ENCODE measurements at places on chromosomes 6 and 20. TPM values are rescaled to one million over a fixed set of nuclear protein-coding genes. Genes with fewer than 3 reads are reported as not detected.

The SLC22A7 gene
- not detected for total RNA-seq

The DUSP15 gene
- total RNA-seq, result 3.2 TPM

The C2 gene
- total RNA-seq, result 2.9 TPM

The STMND1 gene
- not detected for total RNA-seq

The BEND6 gene
- total RNA-seq, result 21.4 TPM

DNA sequence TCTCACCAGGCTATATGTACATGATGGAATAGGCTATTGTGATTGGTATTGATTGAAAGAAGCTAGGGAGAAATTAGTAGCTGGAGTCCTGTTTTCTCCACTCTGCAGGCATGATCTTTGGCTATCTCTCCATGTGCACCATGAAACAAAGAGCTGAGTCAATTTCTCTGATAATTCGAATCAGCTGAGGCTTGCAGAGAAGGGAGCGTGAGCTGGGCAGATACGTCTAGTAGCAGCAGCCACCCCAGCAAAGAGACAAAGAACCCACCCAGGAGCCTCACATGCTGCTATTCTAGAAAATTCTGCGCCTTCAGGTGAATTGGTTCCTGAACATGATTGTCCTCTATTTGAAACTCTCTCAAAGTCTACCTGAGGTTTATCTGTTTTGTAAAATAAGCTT, 6.9 kb upstream of the SGK1 start:
- no peak for DNase-seq

DNA sequence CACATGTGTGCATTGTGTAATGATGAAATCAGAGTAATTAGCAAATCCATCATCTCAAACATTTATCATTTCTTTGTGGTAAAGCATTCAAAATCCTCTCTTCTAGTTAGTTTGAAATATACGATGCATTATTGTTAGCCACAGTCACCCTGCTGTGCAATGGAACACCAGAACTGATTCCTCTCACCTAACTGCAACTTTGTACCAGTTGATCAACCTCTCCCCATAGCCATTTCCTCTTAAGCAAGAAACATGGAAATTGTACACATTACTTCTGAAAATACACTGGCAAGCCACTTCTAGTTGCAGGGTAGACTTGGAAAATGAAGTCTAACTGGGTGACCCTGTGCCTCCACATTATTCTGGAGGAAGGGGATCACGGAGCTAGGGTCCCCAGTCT, 58.1 kb upstream of the ESR1 start:
- no peak for DNase-seq

GRCh38 chr6:137722749-137723272, 144.2 kb upstream of the TNFAIP3 start:
- no peak for DNase-seq

DNA sequence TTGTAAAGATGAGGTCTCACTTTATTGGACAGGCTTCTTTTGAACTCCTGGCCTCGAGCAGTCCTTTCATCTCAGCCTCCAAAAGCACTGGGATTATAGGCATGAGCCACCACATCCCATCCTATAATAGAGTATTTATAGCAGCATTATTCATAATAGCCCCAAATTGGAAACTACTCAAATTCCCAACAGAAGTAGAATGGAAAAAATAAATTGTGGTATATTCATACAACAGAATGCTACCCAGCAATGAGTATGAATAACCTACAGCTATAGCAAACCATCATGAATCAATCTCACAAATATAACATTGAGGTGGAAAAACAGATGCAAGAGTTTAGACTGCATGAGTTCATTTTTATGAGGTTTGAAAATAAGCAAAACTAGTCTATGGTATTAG, 84.8 kb upstream of the BTBD3 start:
- peak; percentile 35 for DNase-seq

DNA sequence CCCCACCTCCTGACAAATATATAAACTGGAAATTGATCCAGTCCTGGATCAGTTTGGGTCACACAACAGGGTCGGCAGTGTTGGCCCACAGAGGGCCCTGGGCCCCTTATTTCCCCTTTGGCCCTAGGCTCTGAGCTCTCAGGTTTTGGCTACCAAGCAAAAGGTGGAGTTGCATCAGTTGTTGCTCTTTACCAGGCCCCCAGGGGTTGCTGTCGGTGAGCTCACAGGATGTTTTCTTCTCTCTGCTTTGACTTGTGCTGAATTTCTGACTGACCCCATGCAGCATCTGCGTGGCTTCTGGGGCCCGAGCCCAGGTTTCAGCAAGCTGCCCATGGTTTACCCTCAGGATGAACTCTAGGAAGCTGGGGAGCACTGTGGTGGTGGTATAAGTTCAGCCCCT, 44.6 kb downstream of the PPARD start:
- no peak for DNase-seq

GRCh38 chr6:42783876-42784642, 2.2 kb downstream of the BICRAL start:
- no peak for DNase-seq

GRCh38 chr6:130851026-130851425, 23.8 kb downstream of the SMLR1 start:
- DNase-seq, result no peak

DNA sequence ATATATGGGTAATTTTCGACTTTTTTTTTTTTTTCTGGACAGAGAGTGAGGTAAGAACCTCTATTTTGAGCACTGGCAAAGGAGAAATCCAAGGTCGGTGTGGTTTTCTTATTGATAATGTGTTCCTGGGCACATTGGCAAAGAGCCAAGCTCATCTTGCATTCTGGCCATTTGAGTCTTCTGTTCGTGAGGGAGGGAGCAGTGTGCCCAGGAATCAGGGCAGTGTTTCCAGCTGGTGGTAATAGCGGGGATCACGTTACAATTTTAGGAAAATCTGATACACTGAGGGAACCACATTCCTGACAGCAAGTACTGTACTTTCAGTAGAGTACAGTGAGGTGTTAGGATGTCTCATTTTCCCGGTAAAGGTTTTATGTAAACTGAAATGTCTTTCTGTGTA, 442.3 kb upstream of the MAP3K7 start:
- no peak for DNase-seq

DNA sequence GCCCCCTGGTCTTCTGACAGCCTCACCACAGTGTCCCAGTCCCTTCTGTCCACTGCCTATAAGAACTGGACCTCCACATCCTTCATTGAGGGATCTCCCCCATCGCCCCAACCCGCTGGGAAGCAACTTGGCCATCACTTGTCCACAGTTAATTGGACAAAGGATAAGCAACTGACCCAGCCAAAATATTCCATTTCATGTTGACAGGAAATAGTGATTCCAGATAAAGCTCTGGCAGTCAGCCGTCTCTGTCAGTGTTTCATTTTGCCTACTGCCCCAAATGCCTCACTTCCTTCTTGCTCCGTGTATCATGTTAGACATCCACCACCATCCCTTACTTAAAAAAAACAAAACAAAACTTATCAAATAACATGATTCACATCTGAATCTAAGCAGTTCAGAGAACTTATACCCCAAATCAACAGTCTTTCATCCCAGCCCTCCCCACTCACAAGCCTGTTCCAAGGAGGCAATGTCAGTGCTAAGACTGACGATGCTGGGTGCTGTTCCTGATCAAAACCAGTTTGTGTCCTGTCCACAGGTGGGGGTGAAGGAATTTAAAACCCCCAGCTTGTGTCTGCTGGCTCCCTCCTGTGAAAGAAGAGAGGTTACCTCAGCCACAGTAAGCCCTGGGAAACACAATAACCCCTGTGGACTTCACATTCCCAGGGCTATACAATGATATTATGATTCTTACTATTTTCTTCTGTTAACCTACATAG, 162.5 kb downstream of the WDR27 start:
- peak; percentile 31 for DNase-seq

DNA sequence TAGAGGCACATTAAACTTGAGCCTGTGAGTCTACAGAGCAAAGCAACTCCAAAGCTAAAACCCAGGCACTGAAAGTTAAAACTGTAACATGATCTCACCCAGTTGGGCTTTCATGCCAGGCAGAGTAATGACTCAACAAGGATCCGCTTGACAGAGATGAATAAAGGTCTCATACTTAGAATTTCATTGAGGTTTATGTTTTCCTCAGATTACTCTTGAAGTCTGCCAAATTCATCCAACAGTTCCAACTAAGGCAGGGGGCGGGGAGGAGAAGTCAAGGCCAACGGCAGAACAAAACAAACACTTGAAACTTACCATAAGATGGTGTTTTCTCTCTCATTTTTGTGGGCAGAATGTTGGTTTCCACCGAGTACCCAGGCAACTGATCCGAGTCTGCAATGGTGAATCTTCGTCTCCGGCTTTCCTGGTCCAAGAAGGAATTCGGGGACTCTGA, 54.0 kb upstream of the IPCEF1 start:
- peak; percentile 100 for DNase-seq

DNA sequence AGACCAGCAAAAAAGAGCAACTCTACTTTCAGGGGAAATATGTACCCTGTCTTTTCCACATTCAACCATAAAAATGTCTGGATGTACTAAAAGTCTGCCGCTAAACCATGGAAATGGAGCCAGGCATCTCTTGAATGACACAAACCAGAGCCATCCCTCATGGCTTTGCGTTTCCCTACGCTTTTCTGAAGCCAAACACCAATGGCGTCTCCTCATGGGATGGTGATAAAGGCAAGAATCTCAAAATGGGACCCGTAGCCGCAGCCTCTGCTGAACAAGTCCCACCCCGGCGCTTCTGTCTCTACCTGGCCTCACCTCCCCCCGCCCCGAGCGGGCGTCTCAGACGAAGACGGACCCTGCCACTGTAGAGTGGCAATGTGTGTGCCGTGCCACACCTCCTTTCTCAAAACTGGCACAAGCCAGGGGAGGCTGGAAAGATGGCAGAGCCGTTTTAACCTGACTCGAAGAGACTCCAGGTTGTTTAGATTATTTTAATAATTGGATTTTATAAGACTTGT, 80.3 kb upstream of the AFDN start:
- no peak for DNase-seq

GRCh38 chr6:145155411-145155810, 579.9 kb downstream of the EPM2A start:
- peak; percentile 27 for DNase-seq

GRCh38 chr20:33539129-33539528, 49.2 kb downstream of the CBFA2T2 start:
- peak; percentile 20 for DNase-seq

- DNase-seq, result peak; percentile 91
Observed at GRCh38 chr6:66985816-66986215, 1278.8 kb upstream of the EYS start.

GRCh38 chr6:149443411-149444181, 41.2 kb downstream of the ZC3H12D start:
- no peak for DNase-seq

DNA sequence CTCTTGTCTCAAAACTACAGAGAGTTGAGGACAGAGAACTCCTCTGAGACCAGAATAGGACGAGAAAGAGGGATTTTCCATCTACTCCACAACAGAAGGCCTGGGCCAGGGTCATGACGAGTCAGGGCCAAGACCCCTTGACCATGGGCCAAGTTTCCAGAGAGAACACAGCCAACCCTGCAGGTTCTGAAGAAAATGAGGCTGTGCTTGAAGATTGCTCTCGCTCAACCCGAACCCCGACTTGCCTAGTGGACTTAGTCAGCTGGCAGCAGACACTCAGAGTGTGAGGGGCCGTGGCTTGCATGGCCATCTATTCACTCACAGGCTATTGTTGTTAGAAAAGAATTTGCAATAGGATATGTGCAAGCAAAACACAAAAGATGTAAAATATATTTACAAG, 54.5 kb downstream of the TMEM242 start:
- no peak for DNase-seq

DNA sequence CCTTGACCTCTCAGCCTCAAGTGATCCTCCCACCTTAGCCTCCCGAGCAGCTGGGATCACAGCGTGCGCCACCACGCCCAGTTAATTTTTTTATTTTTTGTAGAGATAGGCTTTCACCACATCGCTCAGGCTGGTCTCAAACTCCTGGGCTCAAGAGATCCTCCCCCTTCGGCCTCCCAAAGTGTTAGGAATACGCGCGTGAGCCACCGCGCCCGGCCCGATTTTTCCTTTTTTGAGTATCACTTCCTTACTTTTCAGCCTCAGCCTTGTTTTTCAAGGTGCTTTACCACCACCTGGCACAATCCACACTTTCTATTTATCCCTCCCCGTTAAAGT, 791 bp upstream of the STX11 start:
- DNase-seq, result no peak

DNA sequence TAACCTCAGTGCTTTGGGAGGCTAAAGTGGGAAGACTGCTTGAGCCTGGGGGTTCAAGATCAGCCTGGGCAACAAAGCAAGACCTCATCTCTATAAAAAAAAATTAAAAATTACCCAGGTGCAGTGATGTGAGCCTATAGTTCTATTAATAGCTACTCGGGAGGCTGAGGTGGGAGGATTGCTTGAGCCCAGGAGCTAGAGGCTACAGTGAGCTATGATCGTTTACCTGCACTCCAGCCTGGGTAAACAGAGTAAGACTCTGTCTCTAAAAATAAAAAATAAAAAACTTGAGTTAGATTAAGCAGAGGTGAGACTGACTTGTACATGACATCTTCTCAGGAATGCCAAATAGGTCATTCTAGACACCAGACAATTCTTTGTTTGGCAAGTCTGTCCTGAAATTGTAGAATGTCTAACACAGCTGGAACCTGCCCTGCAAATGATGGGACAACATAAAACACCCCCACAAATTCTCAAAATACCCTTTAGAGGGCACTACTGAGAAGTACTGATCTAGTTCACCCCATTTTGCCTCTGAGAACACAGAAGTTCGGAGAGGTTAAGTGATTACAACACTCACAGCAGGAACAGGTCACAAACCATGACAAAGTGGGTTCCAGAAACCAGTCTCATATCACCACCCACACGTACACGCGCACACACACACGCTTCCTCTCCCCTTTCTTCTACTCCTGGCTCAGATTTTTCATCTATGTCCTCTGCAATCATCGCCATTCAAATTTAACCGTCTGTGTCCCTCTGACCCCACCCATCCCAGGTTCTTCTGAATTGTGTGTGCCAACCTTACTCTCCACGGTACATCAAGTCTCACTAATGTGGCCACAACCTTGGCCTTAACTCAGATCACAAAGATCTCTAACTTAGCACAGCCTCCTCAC, 38.3 kb downstream of the ARHGAP18 start:
- peak; percentile 51 for DNase-seq

DNA sequence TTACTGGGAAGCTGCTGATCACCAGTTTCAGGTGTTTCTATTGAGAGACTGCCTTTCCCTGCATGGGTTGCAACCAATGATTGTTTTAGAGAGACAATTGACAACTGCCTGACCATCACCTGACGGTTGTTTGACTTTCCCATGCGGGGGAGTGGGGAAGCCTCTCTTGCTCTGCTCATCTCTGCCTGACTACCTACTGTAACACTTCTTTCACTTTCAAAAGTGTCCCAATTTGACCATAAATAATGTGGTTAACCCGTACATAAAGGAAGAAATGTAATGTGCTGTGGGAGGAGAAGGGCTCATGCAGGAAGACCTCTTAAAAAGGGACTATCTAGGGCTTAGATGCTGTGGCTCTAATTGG, 122.1 kb upstream of the PHACTR1 start:
- peak; percentile 37 for DNase-seq

- peak; percentile 51 for DNase-seq
Observed at GRCh38 chr6:47000842-47001241, 41.3 kb downstream of the ADGRF1 start.

GRCh38 chr6:1496836-1497760, 107.7 kb downstream of the FOXF2 start:
- no peak for DNase-seq

GRCh38 chr6:110814102-110815014, 911 bp downstream of the CDK19 start:
- DNase-seq, result peak; percentile 57

GRCh38 chr20:23403751-23404150, 17.5 kb downstream of the NAPB start:
- no peak for DNase-seq
